Type B pancreatic cell (in vitro differentiated cells): ENCODE measurements at places on chromosomes 1 and 21. TPM values are rescaled to one million over a fixed set of nuclear protein-coding genes. Genes with fewer than 3 reads are reported as not detected.

GRCh38 chr1:43058545-43059360 is 100.1 kb upstream of the SLC2A1 start:
- H3K27ac ChIP-seq = peak overlapping the region; percentile 75
- H3K36me3 ChIP-seq = no peaks in the 10 kb centered on the region
- H3K4me3 ChIP-seq = peak overlapping the region; percentile 27

- H3K4me3 ChIP-seq = peak within 1 kb of the TSS; percentile 77
- DNase-seq = no peak
- peaks cover 70% of the 10 kb centered on the region for H3K4me1 ChIP-seq
- H3K27ac ChIP-seq = peak within 1 kb of the TSS; percentile 20
- H3K27me3 ChIP-seq = peaks cover 25% of the 10 kb centered on the region
Observed at GRCh38 chr1:31703431-31704270, at the start of gene COL16A1. Gene COL16A1, minus strand, starts transcription at chr1:31704017. Its CDS starts 1,824 bp downstream, at chr1:31702193.

- no peak for DNase-seq
- H3K4me3 ChIP-seq = peak overlapping the region; percentile 25
- H3K27me3 ChIP-seq = peaks cover 7% of the 10 kb centered on the region
- no peaks in the 10 kb centered on the region for H3K36me3 ChIP-seq
- no peaks in the 10 kb centered on the region for H3K4me1 ChIP-seq
- H3K27ac ChIP-seq = peak overlapping the region; percentile 29
Observed at GRCh38 chr21:44836666-44837471, 19.0 kb upstream of the SUMO3 start.

Gene ANGPTL7
- 0.70 TPM in 1 of 2 replicates, not detected in the other for total RNA-seq
